BJ (cell line): ENCODE measurements at places on chromosomes 16 and 17. TPM values are rescaled to one million over a fixed set of nuclear protein-coding genes. Genes with fewer than 3 reads are reported as not detected.

- DNase-seq, result peak; percentile 46
Observed at GRCh38 chr16:58661199-58661830, 23.3 kb downstream of the SLC38A7 start.

GRCh38 chr17:19457830-19458271, 46.8 kb downstream of the RNF112 start:
- DNase-seq, result no peak

DNA sequence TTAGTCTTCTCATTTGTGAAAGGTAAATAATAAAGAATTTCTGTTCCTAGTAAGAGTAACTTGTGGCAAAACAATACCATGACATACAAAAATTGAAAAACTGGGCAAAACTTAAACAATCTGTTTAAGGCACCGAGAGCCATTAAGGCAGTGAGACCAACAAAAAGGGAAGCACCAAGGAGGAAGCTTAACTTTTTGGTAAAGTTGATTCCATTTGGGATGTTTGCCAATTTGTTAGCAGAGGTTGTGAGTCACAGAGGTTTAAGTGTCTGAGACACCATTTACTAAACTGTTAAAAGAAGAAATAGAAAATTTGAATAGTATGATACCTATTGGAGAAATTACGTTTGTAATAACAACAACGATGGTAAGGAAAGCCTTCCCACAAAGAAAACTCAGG, 4.9 kb downstream of the SLC35G3 start:
- no peak for DNase-seq

- DNase-seq, result no peak
Observed at GRCh38 chr17:33939959-33940358, 315.1 kb upstream of the CCL2 start.

GRCh38 chr17:55926276-55926990, 175.6 kb downstream of the PCTP start:
- no peak for DNase-seq

- DNase-seq, result no peak
Observed at GRCh38 chr16:4826980-4827379, 20.1 kb downstream of the GLYR1 start.

DNA sequence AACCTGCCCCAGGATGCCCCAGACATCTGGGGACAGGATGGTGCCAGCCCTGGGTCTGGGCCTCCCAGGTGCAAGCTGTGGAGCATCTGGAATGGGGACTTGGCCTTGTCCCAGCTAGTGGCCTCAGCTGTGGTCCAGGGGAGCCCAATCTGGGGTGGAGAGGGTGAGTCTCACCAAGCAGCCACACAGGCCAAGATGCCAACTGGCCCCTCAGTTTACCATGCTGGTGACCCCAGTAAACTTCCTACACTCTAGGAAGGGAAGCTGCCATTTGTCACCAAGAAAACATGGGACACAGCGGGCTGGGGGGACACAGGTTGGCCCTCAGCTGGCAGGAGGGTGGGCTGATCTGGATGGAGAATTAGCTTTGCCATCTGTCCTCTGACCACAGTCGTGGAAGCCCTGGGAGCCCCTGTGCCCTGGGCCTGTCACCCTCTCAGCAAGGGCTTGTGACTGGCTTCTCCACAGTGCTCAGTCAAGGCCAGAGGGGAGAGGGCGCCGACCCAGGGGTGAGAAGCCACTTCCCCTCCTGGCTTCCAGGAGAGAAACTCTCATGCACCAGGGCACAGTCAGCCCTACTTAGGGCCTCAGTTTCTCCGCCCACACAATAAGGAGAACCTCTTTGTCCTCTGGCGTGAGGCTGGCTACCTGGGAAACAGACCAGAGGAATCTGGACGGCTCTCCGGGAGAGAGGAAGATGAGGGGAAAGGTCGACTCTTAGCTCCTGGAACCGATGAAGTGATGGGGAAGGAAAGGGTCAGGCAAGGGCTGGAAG, 126.4 kb upstream of the SMURF2 start:
- no peak for DNase-seq

DNA sequence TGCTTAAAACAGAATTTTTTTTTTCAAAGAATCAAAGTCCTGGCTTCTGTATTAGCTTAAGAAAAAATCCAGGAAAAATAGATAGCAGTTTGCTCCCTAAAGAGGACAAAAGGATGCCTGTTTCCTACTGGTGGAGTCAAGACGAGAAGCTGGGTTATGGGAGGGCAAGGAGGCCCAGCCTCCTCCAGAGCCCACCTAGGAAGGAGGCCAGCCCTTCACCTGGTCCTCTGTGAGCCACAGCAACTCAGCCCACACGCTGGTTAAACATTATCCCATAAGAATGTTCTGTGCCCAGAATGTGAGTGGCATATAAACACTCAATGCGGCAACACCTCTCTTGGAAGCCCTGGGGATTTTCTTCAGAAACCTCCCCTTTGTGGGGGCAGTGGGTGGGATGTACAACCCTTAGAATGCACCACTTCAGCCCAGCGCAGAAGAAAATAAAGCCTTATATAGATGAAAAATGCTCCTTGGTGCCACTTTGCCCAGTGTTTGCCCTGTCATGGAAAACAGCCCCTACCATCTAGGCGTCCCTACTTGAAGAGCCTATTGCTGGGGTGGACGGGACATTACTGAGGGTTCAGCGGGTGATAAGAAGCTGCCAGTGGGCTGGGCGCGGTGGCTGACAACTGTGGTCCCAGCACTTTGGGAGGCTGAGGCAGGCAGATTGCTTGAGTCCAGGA, 48.0 kb downstream of the TEKT5 start:
- DNase-seq, result no peak

DNA sequence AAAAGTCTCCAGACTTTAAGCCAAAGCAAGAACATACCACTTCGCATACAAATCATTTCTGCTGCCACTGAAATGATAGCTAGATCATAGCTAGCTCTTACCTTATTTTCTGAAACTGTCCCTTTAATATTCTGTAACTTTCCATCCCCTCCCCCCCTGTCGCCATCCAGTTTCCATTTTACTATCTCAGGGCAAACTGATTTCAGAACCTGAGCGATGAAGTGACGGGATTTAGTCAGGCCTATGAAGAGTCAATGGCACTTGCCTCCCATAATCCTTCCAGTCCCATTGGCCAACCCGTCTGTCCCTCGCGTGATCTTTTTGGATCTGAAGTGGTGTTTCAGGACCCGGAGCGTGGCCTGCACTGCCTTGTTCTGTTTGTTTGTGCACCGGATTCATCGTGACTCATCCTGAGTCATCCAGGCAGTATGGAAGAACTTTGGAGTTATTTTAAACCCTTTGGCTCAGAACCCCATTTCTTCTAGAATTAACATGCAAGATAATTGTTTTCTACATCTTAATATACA, 199.8 kb upstream of the CHMP6 start:
- DNase-seq, result peak; percentile 86

GRCh38 chr16:57106767-57107166, 14.4 kb downstream of the CPNE2 start:
- DNase-seq, result no peak

DNA sequence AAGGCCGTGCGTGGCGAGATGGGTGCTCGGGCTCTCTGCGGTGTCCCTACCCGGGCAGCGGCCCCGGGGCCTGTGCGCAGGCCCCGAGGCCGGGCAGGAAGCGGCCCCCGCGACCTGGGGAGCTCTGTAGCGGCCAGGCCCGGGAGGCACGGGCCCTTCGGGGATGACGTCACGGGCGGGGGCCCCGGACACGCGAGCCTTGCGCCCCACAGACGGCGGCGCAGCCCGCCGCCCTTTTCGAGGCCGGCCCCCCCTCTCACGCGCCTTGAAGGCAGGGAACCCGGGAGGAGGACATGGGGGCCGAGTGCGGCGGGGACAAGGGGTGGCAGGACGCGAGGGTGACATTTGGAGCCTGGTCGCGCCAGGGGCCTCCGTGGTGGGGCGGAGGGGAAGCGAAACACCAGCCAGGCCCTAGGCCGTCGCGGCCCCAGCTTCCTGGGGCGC, 1.1 kb downstream of the RAI1 start:
- no peak for DNase-seq

- no peak for DNase-seq
Observed at GRCh38 chr16:12628536-12628935, 175.2 kb downstream of the CPPED1 start.

- DNase-seq, result no peak
Observed at GRCh38 chr16:89061590-89062380, 31.9 kb upstream of the ACSF3 start.

DNA sequence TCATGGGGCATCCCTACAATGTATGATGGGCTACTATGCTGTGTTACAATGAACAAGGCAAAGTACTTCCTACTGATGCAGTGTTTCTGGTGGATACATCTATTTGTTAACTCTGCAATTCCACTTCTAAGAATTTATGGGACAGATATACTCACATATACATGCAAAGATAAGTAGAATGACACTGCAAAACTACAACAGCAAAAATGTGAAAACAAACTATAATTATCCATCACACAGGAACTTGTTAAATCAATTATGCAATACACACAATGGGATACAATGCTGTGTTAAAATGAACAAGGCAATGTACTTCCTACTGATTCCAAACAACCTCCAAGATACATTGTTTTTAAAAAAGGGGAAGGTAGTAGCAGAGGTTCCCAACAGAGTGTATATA, 3.2 kb downstream of the DDX52 start:
- DNase-seq, result no peak

DNA sequence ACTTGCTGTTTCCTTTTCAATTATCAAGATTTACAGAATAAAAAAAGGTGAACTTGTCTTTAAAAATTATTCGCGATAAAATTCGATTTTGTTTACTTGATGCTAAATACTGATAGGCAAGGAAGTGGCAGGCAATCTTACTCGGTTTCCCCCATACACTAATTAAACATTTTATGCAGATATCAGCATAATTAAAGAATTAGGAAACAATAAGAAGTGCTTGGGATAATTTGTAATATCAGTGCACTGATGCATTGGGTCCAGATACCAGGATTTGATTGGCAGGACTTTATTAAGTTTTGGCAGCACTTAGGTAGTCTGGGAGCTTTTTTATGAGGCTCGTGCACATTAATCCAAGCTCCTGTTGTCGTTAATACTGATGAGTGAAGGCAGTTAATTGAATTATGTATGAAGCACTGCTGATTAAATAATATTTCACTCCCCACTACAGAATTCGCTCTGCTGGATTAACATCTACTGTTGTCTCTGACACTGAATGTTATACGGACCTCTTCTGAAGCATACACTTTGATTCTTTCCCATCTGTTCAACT, 165.6 kb downstream of the CA10 start:
- no peak for DNase-seq

DNA sequence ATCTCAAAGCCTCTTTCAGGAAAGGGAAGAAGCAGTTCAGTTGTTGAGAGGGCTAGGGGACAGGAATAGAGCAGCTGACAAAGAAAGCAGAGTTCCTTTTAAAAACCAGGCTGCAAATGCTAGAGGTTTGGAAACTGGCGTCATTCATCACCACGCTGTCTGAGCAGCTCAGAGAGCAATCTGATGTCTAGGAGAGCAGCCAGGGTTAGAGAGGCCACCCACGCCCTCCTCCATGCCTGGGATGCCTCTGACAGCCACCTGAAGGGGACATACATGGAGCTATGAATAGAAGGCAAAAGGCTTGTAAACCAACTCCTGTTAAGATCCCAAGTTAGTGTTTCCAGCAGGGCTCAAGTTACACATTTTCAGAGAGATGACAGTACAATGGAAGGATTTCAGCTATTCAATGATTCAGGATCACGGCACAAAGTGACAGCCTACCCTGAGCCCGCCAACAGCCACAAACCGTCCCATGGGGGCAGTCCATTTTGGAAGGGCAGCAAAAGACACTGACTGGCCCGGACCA, 12.4 kb downstream of the RAB5C start:
- DNase-seq, result peak; percentile 76

The KRT24 gene
- not detected in 2 replicates for polyA plus RNA-seq

The HYDIN gene
- polyA plus RNA-seq, result 0.47 and 0.65 TPM in 2 replicates

The PMFBP1 gene
- 0.04 and 0.07 TPM in 2 replicates for polyA plus RNA-seq

The TNK1 gene
- 1.7 and 2.2 TPM in 2 replicates for polyA plus RNA-seq

The USP32 gene
- 23.8 and 38.4 TPM in 2 replicates for polyA plus RNA-seq

The TCAP gene
- 0.16 and 0.22 TPM in 2 replicates for polyA plus RNA-seq

The C1QTNF8 gene
- polyA plus RNA-seq, result not detected in 2 replicates

The HOXB3 gene
- not detected in 2 replicates for polyA plus RNA-seq

The DLX4 gene
- polyA plus RNA-seq, result 0.18 and 0.29 TPM in 2 replicates

The LRRC37A gene
- 3.0 and 3.2 TPM in 2 replicates for polyA plus RNA-seq

The ARL2BP gene
- 69.5 and 94.8 TPM in 2 replicates for polyA plus RNA-seq

The AGRP gene
- not detected in 2 replicates for polyA plus RNA-seq

The CEP295NL gene
- 0.13 and 0.15 TPM in 2 replicates for polyA plus RNA-seq
